ENCODE measurements at places on chromosomes 2 and 18. TPM values are rescaled to one million over a fixed set of nuclear protein-coding genes. Genes with fewer than 3 reads are reported as not detected.

FZD7 gene
- total RNA-seq, result 39.8 TPM

MC2R gene
- not detected for total RNA-seq

- no peak for DNase-seq
Observed at GRCh38 chr2:17578466-17578928, 38.0 kb downstream of the VSNL1 start.

DNA sequence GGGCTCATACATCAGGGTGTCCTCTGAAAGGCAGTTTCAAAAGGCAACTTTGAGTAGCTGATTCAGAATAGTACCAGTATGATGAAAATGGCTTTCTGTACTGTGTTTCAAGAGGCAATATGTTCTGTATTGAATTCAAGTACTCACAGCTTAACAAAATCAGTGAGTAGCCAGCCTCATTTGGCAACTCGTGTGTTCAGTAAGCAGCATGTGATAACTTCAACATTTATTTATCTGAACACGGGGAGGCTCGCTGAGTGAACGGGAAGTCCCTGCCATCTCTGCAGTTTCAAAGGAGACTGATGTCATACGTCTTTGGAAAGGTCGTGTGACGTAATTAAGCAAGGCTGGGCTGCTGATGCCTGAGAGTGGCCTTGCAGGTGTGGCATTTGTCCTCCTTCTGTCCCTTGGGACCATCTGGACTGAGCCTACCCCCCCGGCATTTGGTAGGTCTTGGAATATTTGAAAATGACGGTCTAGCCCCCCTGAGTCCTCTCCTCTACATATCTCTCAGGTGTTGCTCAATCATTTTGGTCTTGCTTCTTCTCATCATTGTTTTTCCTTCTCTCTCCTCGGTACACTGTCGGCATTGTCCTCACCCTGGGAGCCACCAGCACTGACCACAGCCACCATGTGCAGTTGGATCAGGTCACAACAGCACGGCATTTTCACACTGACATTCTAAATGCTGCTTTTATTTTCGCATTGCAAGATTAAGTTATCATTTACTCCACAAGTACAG, 62.8 kb downstream of the SMIM21 start:
- DNase-seq, result no peak

DNA sequence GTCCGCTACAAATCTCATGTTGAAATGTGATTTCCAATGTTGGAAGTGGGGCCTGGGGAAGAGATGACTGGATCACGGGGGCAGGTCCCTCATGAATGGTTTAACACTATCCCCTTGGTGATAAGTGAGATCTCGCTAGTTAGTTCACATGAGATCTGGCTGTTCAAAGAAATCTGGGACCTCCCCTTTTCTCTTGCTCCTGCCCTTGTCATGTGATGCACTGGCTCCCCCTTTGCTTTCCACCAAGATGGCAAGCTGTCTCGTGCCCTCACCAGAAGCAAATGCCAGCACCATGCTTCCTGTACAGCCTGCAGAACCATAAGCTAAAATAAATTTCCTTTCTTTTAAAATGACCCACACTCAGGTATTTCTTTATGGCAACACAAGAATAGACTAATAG, 57.3 kb upstream of the C2orf15 start:
- no peak for DNase-seq

Measured in M059J (cell line).